ENCODE measurements at places on chromosomes 6 and 20.

DNA sequence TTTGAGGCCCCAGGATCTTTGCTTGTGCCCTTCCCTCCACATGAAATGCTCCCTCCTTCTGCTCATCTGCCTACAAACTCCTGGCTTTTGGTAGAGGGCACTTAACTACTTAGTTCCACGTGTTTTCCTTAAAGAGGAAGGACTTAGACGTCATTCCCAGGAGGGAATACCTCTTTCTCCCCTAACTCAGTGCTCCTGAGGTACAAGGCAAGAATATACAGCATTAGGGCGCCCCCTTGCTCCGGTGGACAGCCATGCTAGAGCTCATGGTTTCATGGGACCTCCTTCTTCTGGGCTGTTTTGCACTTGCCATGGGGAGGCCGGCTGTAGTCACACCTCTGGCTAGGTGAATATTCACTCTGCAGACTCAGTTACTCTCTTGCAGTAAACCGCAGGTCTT is 93.8 kb upstream of the LY86 start:
- no peak for DNase-seq

- no peak for DNase-seq
These were observed 129.4 kb upstream of the RIN2 start for GRCh38 chr20:19628570-19629134.

DNA sequence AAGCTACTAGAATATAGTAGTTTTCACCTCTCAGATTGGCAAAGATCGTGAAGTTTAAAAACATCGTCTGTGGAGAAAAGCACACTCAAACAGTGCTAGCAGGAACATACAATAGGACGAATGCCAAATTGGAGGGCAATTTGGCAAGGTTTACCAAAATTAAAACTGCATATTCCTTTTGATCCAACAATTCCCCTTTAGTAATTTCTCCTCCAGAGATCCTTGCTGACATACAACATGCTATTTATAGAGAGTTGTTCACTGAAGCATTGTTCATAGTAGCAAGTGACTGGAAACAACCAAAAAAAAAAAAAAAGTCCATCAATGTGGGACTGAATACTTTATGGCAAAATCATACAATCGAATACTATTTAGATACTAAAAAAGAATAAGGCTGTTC is 202.2 kb downstream of the ATXN1 start:
- DNase-seq = no peak

- no peak for DNase-seq
These were observed 21.1 kb downstream of the CDC40 start for GRCh38 chr6:110201151-110201884.

DNA sequence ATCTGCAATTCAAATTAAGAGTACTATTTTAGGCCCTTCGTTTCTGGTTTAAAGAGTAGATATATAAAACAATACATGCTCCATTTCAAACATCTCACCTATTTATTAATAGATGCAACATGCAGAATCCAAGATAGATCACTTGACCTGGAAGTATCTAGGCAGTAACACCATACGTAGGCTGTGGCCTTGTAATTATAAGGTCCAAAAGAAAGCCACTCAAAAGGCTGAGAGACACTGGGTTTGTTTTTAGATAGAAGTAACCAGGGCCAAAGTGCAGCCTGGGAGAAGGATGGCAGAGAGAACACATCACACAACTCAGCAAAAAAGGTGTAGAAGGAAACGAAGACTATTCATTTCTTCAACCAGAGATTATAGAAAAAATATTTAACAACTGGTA is 8.4 kb upstream of the GFOD1 start:
- DNase-seq = no peak

DNA sequence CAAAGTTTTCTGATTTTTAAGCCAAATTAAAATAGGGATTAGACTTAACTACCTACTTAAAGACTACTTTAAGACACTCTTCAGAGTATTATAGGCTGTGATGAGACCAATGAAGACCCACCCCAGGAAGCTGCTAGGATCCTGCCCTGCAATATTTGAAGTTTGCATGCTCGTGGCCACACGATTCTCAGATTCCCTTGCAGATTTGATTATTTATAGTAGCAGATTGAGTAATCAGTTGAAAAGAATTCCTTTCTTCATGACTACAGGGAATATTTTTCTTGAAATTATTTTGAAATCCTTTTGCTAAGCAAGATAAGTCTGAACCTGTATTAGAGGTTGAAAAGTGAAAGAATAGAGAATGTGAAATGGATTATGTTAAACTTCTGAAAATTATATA is 122.3 kb downstream of the B3GAT2 start:
- DNase-seq = no peak

GRCh38 chr6:144745439-144745838 is 460.3 kb downstream of the UTRN start:
- no peak for DNase-seq

GRCh38 chr6:157326979-157327378 is 3.7 kb upstream of the TMEM242 start:
- no peak for DNase-seq

DNA sequence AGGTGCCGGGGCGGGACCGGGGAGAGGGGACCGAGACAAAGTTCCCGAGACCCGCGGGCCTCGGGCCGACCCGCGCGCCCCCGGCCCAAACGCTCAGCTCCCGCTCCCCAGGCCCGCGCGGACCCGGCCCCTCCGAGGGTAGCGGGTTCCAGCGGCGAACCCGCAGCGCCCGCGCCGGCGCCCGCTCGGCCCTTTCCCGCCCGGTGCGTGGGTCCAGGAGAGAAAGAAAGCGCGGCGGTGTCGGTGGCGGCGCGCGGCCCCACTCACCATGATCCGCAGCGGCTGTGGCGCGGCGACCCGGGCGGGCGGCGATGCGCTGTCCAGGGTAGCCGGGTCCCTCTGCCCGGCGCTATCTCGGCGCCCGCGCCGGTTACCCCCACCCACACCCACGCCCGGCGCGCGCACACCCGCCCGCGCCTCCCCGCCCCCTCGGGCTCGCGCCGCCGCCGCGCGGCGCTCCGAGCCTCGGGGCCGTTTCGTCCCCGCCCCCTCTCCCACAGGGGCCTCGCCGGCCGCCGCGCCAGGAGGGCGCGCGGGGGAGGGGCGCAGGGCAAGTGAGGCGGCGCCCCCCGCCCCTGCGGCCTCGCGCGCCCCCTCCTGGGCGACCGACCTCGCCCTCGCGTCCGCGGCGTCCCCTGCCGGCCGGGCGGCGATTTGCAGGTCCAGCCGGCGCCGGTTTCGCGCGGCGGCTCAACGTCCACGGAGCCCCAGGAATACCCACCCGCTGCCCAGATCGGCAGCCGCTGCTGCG is at the start of gene ELOVL2:
Gene ELOVL2, minus strand, starts transcription at position 345 of the 751 bp plus-strand sequence. Its CDS starts 75 bp downstream, at position 270.
- no peak for DNase-seq

DNA sequence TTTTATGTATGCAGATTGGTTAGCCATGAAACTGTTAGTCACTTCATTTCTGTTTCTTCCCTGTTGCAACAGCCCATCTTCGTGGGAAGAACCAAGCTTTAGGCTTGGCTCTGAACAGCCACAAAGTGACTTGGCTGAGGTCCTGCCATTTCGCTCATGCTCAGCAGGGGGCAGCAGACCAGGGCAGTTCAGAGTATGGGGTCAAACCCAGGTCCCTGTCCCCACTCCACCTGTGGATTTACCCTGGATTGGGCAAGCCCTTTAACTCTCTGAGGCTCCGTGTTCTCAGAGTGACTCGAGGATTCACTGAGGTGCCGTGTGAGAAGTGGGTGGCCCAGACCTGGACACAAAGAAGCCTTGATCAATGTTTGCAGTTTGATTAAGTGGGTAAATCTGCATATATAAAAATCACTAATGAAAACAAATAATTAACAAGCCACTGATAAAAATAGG is 19.8 kb upstream of the MAP1LC3A start:
- DNase-seq = no peak

Data from stimulated activated CD8-positive, alpha-beta memory T cell treated with anti-CD3 and anti-CD28 coated beads, Interleukin-4, amount 100 ng/mL, for 4 hours (primary cell).